ENCODE measurements at places on chromosomes 7 and 10.

DNA sequence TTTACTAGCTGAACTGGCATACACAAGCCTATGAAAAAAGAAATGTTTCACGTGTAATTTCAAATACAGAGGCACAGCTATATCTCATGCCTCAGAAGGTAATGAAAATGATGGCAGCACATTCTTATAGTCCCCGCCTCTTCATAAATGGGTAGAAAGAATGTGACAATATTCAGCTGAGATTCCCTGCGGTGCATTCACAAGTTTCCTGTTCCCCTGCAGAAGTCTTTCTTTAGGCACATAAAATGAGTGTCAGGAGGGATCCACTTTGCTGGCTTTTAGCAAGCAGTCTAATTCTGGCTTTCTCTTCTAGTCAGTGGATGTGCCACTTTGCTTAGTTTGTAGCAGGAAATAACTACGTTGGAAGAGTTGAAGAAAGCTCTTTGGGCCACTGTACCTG lies 56.1 kb downstream of the DGKB start:
- DNase-seq, result peak; percentile 60

GRCh38 chr10:115974816-115975430 lies 298.1 kb downstream of the GFRA1 start:
- no peak for DNase-seq

DNA sequence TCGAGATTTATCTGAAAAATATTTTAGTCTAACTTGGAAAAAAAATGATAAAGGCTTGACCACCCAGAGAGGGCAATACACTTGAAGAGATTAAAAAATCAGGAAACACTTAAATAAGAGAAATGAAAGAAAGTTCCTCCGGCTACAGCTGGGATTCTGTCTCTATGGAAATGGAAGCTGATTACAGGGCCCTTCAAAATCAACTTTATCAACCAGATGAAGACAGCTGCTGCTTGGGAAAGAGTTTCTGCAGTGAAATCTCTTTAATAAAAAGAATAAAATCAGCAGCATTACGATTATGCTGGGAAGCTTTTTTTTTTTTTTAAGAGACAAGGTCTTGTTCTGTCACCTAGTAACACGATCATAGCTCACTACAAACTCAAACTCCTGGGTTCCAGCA lies 4.5 kb downstream of the RSU1 start:
- DNase-seq, result no peak

- no peak for DNase-seq
These were observed 15.5 kb upstream of the CRTAC1 start for GRCh38 chr10:98045785-98046389.

DNA sequence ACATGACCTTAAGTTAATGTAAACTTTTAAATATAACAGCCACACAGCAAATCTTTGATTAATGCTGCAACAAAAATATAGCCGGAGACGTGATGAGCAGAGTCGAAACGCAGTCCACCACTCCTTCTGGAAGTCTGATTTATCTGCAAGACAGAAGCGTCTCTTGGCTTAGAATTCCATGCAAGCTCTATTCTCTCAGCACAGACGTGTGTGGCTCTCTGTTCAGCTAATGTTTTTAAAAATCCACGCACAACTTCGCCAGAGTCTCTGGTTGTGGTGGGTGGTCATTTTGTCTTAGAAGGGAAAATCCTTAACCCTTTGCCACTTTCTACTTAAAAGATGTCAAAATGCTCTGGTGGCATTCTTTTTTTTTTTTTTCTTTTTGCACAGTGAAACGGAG lies 438.0 kb upstream of the MGMT start:
- no peak for DNase-seq

GRCh38 chr10:123446449-123447156 lies 219.6 kb upstream of the GPR26 start:
- no peak for DNase-seq

GRCh38 chr7:26329520-26330255 lies 38.0 kb downstream of the SNX10 start:
- no peak for DNase-seq
